Tibial nerve (tissue), 4 donors: ENCODE measurements at places on chromosomes 3 and 15. TPM values are rescaled to one million over a fixed set of nuclear protein-coding genes. Genes with fewer than 3 reads are reported as not detected.

GRCh38 chr15:82699726-82700125 is 9.9 kb downstream of the AP3B2 start:
- no peaks in the 10 kb centered on the region for H3K27me3 ChIP-seq

GRCh38 chr15:63010386-63010785 is 32.2 kb upstream of the TPM1 start:
- no peak overlapping the region for H3K4me3 ChIP-seq
- H3K36me3 ChIP-seq: no peaks in the 10 kb centered on the region
- DNase-seq: no peak
- H3K27ac ChIP-seq: no peak overlapping the region
- no peaks in the 10 kb centered on the region for H3K27me3 ChIP-seq
- no peaks in the 10 kb centered on the region for H3K4me1 ChIP-seq

- DNase-seq: peak; percentile 64
- peak overlapping the region; percentile 78 for H3K4me3 ChIP-seq
- H3K4me1 ChIP-seq: peaks cover 56% of the 10 kb centered on the region
- peak overlapping the region; percentile 80 for H3K27ac ChIP-seq
These were observed 1.4 kb downstream of the PLEKHO2 start for GRCh38 chr15:64842986-64843561.

DNA sequence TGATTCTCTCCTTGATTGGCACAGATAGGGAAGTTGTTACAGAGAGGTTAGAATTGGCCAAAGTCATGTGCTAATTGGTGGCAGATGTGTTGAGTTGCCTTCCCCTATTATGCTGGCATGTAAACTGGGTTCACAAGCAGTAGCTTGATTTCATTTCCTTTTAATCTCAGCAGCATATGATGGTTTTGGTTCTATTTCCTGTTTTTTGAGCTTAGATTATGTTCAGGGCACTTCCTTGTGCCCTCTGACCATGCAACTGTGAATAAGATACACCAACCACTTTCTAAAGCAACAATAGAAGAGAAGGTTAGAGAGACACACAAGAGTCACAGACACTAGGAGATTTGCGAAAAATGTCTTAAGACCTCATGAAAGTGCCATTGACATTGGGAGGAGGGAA is 16.5 kb downstream of the HPS3 start:
- no peak for DNase-seq
- no peak overlapping the region for H3K4me3 ChIP-seq
- no peaks in the 10 kb centered on the region for H3K4me1 ChIP-seq
- peak overlapping the region; percentile 36 for H3K27ac ChIP-seq

GPX1 gene
- 217 TPM for total RNA-seq

DNA sequence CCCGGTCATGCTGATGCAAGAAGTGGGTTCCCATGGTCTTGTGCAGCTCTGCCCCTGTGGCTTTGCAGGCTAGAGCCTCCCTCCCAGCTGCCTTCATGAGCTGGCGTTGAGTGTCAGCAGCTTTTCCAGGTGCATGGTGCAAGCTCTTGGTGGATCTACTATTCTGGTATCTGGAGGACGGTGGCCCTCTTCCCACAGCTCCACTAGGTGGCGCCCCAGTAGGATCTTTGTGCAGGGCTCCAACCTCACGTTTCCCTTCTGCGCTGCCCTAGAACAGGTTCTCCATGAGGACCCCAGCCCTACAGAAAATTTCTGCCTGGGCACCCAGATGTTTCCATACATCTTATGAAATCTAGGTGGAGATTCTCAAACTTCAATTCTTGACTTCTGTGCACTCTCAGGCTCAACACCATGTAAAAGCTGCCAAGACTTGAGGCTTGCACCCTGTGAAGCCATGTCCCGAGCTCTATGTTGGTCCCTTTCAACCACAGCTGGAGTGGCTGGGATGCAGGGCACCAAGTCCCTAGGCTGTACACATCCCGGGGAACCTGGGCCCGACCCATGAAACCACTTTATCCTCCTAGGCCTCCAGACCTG is 238.4 kb upstream of the MDFIC2 start:
- peak; percentile 71 for DNase-seq
- H3K27me3 ChIP-seq: no peaks in the 10 kb centered on the region
- H3K4me3 ChIP-seq: no peak overlapping the region
- H3K36me3 ChIP-seq: no peaks in the 10 kb centered on the region
- H3K27ac ChIP-seq: no peak overlapping the region
- H3K4me1 ChIP-seq: no peaks in the 10 kb centered on the region

DNA sequence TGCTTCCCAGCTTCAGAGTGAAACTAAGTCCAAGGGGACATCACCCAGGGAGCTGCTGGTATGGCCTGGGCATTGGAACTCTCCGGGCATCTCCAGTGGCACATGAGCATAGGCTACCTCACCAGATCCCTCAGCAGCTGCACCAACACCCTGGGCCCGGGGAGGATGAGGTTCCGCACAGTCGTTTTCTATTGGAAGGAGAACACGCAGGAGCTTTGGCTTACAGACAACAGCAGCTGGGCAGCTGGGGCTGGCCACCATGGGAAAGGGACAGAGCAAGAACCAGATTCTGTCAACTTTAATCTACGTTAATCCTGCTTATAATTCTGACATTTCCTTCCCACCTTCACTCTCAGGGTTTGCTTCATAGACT is 65.5 kb downstream of the MYO1E start:
- H3K4me3 ChIP-seq: no peak overlapping the region
- H3K36me3 ChIP-seq: no peaks in the 10 kb centered on the region
- no peaks in the 10 kb centered on the region for H3K27me3 ChIP-seq
- no peak for DNase-seq
- peaks cover 14% of the 10 kb centered on the region for H3K4me1 ChIP-seq
- H3K27ac ChIP-seq: no peak overlapping the region

GRCh38 chr3:187080799-187081450 is 58.4 kb downstream of the RPL39L start:
- DNase-seq: no peak
- H3K4me3 ChIP-seq: no peak overlapping the region
- H3K27ac ChIP-seq: no peak overlapping the region
- H3K4me1 ChIP-seq: no peaks in the 10 kb centered on the region
- H3K36me3 ChIP-seq: no peaks in the 10 kb centered on the region

DNA sequence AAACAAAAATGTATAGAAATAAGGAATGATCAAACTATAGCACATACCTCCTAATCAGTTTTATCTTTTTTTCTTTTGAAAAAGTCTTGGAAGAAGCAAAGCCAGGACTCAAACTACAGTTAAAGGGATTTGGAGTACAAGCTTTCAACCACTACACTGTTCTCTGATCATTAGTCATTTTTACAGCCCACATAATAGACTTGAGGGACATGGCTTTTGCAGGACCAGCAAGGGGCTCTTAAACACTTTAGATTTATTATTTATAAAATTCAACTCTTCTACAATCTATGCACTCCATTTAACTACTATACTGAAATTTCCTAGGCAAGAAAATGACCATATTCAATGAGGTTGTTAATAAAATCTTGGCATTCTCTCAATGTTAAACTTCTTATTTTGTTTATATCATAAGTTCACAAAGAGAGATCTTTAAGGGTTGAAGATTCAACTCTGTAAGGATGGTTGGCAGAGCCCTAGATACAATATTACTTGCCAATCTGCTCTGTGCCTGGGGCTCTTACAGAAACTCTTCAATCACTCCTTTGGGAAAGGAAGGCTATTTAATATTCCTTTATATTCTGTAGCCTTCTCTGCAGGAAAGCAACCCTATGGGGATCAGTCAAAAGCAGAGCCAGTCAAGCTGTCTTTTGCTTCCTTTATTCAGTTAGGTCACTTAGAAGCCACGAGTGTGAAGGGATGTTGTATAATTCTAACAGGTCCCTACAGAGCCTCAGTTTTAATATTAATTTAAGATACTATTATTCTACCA is 557.7 kb upstream of the SGO1 start:
- no peaks in the 10 kb centered on the region for H3K27me3 ChIP-seq
- H3K4me1 ChIP-seq: no peaks in the 10 kb centered on the region

DNA sequence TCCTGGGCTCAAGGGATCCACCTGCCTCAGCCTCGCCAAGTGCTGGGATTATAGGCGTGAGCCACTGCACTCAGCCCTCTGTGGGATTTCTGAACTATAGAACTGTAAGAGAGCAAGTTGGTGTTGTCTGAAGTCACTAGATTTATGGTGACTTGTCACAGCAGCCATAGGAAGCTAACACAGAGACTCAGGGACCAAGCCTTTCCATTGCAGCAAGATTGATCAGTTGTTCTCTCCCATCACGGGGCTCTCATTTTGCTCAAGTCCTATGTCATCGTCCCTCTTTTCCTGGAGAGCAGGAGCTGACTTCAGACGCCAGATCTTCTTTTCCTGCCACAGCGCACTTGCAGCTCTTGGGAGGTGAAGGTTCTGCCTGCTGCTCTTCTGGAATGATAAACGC is 61.0 kb downstream of the APBA2 start:
- no peak for DNase-seq
- no peak overlapping the region for H3K27ac ChIP-seq
- H3K4me1 ChIP-seq: no peaks in the 10 kb centered on the region
- no peak overlapping the region for H3K4me3 ChIP-seq

CAMKV gene
- total RNA-seq: not detected

- DNase-seq: peak; percentile 36
- no peaks in the 10 kb centered on the region for H3K27me3 ChIP-seq
- peak overlapping the region; percentile 64 for H3K27ac ChIP-seq
- H3K4me3 ChIP-seq: peak overlapping the region; percentile 63
- H3K4me1 ChIP-seq: no peaks in the 10 kb centered on the region
These were observed 562 bp downstream of the NEO1 start for GRCh38 chr15:73052653-73053397.

CSTA gene
- total RNA-seq: 2.7 TPM

DNA sequence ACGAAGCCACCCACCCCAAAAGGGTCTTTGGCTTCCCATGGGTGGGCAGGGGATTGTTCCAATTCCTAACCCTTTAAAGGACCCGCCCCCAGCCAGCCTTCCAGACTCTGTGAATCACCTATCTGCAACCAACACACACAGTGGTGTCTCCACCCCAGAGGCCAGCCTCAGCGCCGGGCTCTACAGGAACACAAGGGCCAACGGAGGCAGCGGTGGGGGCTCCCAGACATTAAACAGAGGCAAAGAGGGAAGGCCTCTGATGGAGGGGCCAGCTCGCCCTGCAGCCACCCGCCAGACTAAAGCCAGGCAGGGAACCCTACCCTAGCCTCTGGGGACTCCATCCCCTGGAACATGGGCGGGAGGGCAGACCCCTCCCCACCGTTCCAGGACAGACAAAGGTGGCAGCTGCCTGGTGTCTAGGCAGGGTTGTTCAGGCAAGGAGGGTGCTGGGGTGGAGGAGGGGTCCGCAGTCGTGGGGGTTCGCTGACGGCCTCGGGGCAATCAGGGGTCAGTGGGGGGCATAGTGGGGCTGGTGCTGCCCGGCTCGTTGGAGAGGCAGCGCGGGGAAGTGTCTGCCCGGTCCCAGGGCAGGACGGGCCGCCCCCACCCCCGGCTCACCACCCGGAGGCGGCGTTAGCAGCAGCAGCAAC is 448 bp downstream of the SHISA5 start:
- peak; percentile 43 for DNase-seq
- H3K27me3 ChIP-seq: no peaks in the 10 kb centered on the region
- peak overlapping the region; percentile 95 for H3K27ac ChIP-seq

GRCh38 chr3:87209111-87209510 is 18.0 kb upstream of the CHMP2B start:
- H3K27ac ChIP-seq: no peak overlapping the region
- H3K4me3 ChIP-seq: no peak overlapping the region
- no peak for DNase-seq
- H3K36me3 ChIP-seq: no peaks in the 10 kb centered on the region
- H3K27me3 ChIP-seq: no peaks in the 10 kb centered on the region
- no peaks in the 10 kb centered on the region for H3K4me1 ChIP-seq

DNA sequence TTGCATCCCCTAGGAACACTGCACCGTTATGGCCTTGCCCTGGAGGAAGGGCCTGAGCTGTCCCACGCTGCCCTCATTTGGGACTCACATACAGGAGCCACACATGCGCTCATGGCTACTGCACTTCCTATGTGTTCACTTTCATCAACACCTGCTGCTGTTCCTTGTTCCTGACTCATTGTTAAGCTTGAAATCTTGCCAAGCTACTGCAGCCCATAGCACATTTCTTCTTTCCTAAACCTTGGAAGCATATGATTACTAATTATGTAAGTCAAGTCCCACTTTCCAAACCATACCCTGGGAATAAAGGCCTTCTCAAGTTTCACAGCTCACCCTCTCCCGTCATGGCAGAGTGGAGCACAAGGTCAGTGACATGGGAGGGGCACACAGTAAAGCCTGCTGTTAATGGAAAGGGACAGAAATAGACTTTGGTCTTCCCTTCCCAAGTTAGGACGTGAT is 307.9 kb downstream of the CLSTN2 start:
- DNase-seq: no peak
- H3K27ac ChIP-seq: no peak overlapping the region
- H3K4me3 ChIP-seq: no peak overlapping the region
- no peaks in the 10 kb centered on the region for H3K27me3 ChIP-seq
- H3K36me3 ChIP-seq: no peaks in the 10 kb centered on the region
- no peaks in the 10 kb centered on the region for H3K4me1 ChIP-seq

GRCh38 chr15:92226020-92226612 is 167.6 kb upstream of the ST8SIA2 start:
- no peak for DNase-seq
- no peaks in the 10 kb centered on the region for H3K27me3 ChIP-seq
- H3K4me1 ChIP-seq: no peaks in the 10 kb centered on the region
- H3K36me3 ChIP-seq: no peaks in the 10 kb centered on the region
- H3K27ac ChIP-seq: no peak overlapping the region

DNA sequence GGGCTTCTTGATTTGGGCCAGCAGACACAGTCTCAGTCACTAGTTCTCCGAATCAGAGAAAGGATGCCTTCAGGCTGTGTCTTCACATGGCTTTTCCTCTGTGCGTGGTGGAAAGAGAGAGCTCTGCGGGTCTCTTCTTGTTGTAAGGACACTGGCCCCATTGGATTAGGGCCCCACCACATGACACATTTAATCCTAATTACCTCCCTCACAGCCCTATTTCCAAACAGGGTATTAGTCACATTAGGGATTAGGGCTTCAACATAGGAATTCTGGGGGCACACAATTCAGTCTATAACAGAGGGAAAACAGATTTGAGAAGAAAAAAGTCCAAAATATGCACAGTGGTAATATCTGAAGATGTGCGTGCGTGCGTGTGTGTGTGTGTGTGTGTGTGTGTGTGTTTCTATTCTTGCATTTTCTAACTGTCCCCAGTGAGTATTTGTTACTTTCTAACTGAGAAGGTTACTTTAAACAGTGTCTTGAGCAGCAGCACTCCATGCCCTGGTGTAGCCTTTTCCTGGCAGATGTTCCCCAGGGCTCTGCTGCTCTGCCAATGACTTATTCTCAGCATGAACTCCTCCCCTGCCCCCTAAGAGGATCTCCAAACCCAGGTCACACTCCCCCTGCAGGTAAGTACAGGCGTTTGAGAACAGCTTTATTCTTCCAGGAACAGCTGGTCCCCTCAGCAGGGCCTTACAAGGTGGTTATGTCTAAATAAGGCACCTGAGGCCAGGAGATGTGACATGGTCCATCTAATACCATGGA is 72.9 kb downstream of the RPL39L start:
- H3K4me3 ChIP-seq: no peak overlapping the region
- peaks cover 13% of the 10 kb centered on the region for H3K4me1 ChIP-seq
- no peak overlapping the region for H3K27ac ChIP-seq
- no peaks in the 10 kb centered on the region for H3K27me3 ChIP-seq
- peaks cover 10% of the 10 kb centered on the region for H3K36me3 ChIP-seq
